CD8-positive, alpha-beta memory T cell (primary cell): ENCODE measurements at places on chromosomes 12 and 14. TPM values are rescaled to one million over a fixed set of nuclear protein-coding genes. Genes with fewer than 3 reads are reported as not detected.

GRCh38 chr14:50951032-50951431, 6.7 kb upstream of the PYGL start:
- DNase-seq: no peak

- no peak for DNase-seq
Measured at GRCh38 chr14:20692116-20692751, 3.7 kb downstream of the ANG start.

DNA sequence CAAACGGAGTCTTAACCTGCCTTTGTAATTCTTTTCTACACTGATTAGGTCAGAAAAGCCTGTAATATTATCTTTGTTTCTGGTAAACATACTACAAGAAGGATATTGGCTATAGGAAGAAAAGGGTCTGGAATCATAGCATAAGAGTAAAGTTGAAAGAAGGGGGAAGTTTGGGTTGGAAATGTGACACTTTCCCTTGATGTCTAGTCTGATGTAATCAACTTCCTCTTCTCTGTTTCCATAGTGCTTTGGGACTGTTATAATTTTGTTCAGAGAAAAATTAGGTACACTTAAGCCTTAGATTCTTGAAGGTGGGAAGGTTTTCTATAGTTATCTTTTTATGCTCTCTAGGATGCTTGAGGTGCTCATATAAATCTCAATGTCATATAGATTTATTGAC, 322.2 kb downstream of the AEBP2 start:
- no peak for DNase-seq

- no peak for DNase-seq
Measured at GRCh38 chr14:30252783-30253674, 305.9 kb upstream of the G2E3 start.

DNA sequence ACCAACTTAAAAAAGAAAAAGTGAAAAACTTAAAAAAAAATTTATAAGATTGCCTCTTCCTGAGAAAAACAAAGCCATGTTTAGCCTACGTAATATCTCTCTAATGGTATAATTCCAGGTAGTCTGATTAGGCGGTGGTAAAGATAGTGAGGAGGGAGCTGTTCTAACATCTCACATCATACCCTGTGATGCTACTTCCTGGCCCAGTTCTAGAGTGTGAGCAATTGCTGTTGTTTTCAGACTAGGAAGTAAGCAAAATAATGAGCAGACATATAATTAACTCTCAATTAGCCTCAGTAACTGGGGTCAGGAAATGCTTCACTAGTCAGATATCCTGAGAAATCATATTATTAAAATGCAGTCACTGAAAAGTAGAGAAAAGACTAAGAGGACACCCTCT, 113.9 kb downstream of the PHLDA1 start:
- DNase-seq: no peak

GRCh38 chr12:24780697-24781368, 168.1 kb downstream of the BCAT1 start:
- DNase-seq: no peak

- no peak for DNase-seq
Measured at GRCh38 chr12:97643924-97644323, 181.3 kb downstream of the RMST start.

The RND1 gene
- polyA plus RNA-seq: 0.90 TPM

The GALNT16 gene
- not detected for polyA plus RNA-seq

The RDH12 gene
- not detected for polyA plus RNA-seq

The SLC17A8 gene
- polyA plus RNA-seq: not detected

The DCN gene
- not detected for polyA plus RNA-seq
